CD4-positive, alpha-beta memory T cell (primary cell): ENCODE measurements at places on chromosomes 1 and 21. TPM values are rescaled to one million over a fixed set of nuclear protein-coding genes. Genes with fewer than 3 reads are reported as not detected.
A peak's percentile ranks its signal among the peaks of the same experiment; 100 is the strongest.

The WDR26 gene
- total RNA-seq, result 123 TPM

The EVI5 gene
- total RNA-seq, result 0.93 TPM

The PLEKHA6 gene
- total RNA-seq, result 0.52 TPM

DNA sequence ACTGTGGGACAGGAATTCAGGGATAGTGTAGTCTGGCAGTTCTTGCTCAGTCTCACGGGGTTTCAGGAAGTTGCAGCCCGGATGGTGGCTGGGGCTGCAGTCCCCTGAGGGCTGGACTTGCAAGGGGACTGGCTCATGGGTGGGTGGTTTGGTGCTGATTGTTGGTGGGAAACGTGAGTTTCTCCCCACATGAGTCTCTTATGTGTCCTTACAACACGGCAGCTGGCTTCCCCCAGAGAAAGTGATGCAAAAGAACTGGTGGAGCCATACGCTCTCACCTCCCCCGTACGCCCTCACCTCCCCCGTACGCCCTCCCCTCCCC, 64.9 kb downstream of the EVA1C start:
- DNase-seq, result no peak
- H3K36me3 ChIP-seq, result no peaks in the 10 kb centered on the region
- no peaks in the 10 kb centered on the region for H3K27me3 ChIP-seq
- H3K27ac ChIP-seq, result no peak overlapping the region
- no peak overlapping the region for H3K4me3 ChIP-seq

- DNase-seq, result no peak
- no peaks in the 10 kb centered on the region for H3K36me3 ChIP-seq
- H3K4me1 ChIP-seq, result no peaks in the 10 kb centered on the region
- no peaks in the 10 kb centered on the region for H3K27me3 ChIP-seq
- no peak overlapping the region for H3K27ac ChIP-seq
Observed at GRCh38 chr1:239123260-239123659, 263.1 kb upstream of the CHRM3 start.

- H3K27me3 ChIP-seq, result no peaks in the 10 kb centered on the region
- H3K27ac ChIP-seq, result peak overlapping the region; percentile 100
- H3K36me3 ChIP-seq, result peaks cover 29% of the 10 kb centered on the region
- H3K4me3 ChIP-seq, result peak overlapping the region; percentile 80
Observed at GRCh38 chr1:154955039-154955717, 721 bp downstream of the PBXIP1 start.

DNA sequence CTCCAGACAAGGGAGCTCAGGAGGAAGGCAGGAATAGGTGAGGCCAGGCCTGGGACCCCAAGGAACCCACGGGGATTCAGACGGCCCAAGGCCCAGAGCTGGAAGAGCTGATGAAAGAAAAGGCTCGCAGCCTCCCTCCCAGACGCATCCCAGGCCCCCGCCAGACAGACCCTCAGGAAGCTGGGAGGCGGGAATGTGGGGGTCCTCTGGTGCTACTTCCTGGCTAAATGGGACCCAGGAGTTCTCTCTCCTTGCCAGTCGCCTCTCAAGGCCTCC, 430 bp downstream of the FBXO2 start:
- H3K36me3 ChIP-seq, result peaks cover 7% of the 10 kb centered on the region
- peaks cover 33% of the 10 kb centered on the region for H3K4me1 ChIP-seq
- no peaks in the 10 kb centered on the region for H3K27me3 ChIP-seq
- H3K4me3 ChIP-seq, result no peak overlapping the region

DNA sequence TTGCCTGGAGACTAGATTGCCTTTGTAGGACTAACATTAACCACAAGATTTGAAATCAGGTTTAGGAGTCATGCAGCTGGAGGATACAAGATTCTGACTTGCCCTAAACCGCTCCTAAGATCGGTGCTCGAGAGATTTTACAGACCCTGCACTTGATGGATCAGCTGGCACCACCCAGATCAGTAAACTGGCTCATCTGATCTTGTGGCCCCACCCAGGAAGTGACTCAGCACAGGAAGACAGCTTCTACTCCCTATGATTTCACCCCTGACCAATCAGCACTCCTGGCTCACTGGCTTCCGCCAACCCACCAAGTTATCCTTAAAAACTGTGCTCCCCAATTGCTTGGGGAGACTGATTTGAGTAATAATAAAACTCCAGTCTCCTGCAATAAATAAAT, 876 bp upstream of the CATSPERE start:
- no peaks in the 10 kb centered on the region for H3K36me3 ChIP-seq
- H3K27me3 ChIP-seq, result no peaks in the 10 kb centered on the region
- no peak overlapping the region for H3K4me3 ChIP-seq
- no peak for DNase-seq

DNA sequence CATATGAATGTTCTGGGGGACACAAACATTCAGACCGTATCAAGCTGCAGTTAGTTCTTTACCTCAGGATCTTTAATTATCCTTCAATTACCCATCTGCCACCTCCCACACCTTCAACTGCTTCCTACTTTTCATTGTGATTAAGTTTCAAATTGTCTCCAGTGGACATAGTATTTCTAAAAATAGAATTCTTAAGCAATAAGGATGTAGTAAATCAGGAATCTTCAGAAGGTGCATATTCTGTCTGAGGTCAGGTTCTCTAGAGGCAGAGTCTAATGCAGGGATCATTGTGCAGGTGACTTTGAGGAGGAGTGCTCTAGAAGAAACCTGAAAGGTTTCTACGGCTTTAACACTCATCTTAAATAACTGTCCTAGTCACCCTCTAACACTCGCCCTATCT, 102.6 kb upstream of the PPP2R5A start:
- no peaks in the 10 kb centered on the region for H3K27me3 ChIP-seq
- H3K36me3 ChIP-seq, result no peaks in the 10 kb centered on the region
- H3K27ac ChIP-seq, result no peak overlapping the region
- peaks cover 15% of the 10 kb centered on the region for H3K4me1 ChIP-seq
- no peak overlapping the region for H3K4me3 ChIP-seq

- DNase-seq, result no peak
- no peak overlapping the region for H3K4me3 ChIP-seq
- H3K27ac ChIP-seq, result no peak overlapping the region
- H3K4me1 ChIP-seq, result no peaks in the 10 kb centered on the region
Observed at GRCh38 chr21:35705237-35705887, 355.0 kb downstream of the SETD4 start.

DNA sequence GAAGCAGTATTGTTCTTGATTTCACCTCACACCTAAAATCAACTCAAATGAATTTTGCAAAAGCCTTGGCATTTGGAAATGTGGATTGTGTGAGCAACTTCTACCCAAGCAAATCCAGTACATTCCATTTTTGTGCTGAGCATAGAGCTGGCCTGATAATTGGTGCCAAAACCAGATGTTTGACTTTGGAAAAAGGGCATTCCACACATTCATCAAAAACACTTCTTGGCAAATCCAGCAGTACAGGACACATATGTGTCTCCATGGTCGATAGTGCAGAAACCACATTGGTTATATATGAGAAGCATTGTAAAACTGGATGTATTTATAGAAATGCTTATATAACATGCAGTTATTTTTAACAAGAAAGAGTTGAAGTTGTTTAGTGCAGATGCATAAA, 210.4 kb downstream of the KCNK2 start:
- no peak overlapping the region for H3K27ac ChIP-seq
- no peaks in the 10 kb centered on the region for H3K27me3 ChIP-seq
- no peaks in the 10 kb centered on the region for H3K36me3 ChIP-seq
- H3K4me3 ChIP-seq, result no peak overlapping the region

- DNase-seq, result no peak
- no peak overlapping the region for H3K4me3 ChIP-seq
- H3K27me3 ChIP-seq, result no peaks in the 10 kb centered on the region
- H3K27ac ChIP-seq, result no peak overlapping the region
Observed at GRCh38 chr1:15633756-15634420, 16.6 kb downstream of the DDI2 start.
